ENCODE measurements at places on chromosomes 5 and 9.

- DNase-seq, result no peak
Measured at GRCh38 chr9:69184266-69184665, 10.2 kb downstream of the TJP2 start.

DNA sequence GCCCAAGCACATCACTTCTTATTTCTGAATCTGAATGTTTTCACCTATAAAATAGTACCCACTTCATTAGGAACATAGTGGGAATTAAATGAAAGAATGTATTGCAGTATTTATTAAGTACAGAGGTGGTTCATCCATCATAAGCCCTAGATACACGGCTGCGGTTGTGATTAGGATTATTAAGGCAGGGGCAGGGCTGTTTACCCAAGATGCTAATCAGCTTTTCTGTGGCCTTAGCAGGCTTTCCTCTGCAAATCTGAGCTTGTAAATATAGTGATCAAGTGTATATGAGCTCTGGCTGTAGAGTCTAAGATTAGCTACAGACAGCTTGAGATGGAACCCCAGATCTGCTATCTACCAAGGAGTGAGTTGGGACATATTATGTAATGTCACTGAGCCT, 124.1 kb upstream of the ADRA1B start:
- DNase-seq, result no peak

DNA sequence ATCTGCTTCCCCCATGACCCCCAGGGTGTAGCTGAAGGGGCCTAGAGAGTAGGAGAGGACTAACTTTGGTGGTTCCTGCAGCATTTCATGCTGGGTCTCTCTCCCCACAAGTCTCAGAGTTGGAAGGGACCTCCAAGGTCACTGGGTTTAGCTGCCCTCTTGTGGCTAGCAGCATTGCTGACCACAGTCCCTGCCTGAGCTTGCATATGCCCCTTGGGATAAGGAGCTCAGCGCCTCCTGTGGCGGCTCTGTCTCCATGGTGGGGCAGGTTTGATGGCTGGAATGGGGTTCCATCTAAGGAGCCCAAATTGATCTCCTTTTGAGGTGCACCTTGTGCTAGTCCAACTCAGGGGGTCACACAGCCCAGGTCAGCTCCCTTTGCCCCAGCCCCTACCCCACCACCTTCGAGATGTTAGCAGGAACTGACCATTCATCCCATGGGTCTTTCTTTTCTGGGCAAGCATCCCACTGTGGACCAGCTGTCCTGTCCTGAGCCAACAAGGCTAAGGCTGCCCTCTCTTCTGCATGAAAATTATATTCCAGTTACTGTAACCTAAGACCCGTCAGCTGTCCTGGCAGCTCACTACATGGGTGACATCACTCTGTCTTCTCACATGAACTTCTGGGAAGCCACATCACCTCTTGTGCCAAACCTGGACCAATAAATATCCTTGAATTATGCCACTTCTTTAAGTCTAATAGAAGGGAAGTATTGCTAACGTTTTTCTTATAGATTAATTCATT, 196.2 kb downstream of the HSPA4 start:
- DNase-seq, result no peak

DNA sequence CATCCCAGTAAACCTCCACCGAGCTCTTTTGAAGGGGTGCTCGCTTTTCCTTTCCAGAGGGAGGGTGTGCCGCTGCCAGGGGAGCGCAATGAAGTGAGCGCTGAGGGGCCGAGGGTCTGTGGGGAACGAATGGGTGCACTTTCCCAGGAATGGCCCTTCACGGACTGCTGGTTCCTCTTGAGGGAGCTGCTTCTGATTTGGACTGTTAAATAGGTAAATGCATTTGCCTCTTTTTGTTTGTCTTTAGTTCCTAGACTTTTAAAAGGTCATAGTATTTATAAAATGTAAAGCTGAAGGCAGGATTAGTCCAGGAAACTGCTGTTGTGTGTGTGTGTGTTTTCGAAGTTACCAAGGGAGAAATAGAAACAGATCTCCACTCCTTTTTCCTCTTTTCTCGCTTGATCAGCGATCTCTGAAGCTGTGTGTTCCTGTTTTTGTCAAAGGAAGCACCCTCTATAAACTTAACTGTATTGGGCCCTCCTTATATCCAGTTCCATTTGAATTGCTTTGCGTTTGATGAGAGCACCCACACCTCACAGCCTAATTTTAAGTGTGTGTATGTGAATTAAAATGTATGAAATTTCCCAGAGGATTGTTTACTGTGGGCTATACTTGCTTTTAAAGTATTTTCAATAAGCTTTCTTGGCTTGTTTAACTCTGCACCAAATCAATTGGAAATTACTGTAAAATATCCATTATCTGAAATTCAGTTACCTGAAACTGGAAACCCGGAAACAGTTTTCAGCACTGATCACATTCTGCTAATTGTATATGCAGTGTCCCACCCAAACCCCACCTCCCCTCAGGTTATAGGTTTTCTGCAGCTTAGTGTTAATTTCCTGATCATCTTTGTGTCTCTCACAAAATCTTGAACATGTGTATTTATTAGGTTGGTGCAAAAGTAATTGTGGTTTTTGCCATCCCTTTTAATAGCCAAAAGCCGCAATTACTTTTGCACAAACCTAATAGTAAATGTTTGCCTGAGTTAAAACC, 966 bp downstream of the SNX2 start:
- no peak for DNase-seq

- DNase-seq, result no peak
Measured at GRCh38 chr5:167864801-167865200, 426.6 kb upstream of the WWC1 start.

Measured in astrocyte of the cerebellum (primary cell).